Right renal cortex interstitium (tissue), 3 donors: ENCODE measurements at places on chromosomes 6 and 20. TPM values are rescaled to one million over a fixed set of nuclear protein-coding genes. Genes with fewer than 3 reads are reported as not detected.

KCNG1 gene
- polyA plus RNA-seq = 4.6 TPM

HUS1B gene
- polyA plus RNA-seq = not detected

EPPIN gene
- polyA plus RNA-seq = 0.32 TPM

GCNT2 gene
- polyA plus RNA-seq = 17.3 TPM

TCP11 gene
- polyA plus RNA-seq = 2.7 TPM

BPIFB1 gene
- polyA plus RNA-seq = not detected

MRPS18B gene
- polyA plus RNA-seq = 65.8 TPM

C20orf141 gene
- 0.17 TPM for polyA plus RNA-seq

TOP1 gene
- polyA plus RNA-seq = 120 TPM

TUBB2B gene
- polyA plus RNA-seq = 116 TPM
